ENCODE measurements at places on chromosomes 11 and 22. TPM values are rescaled to one million over a fixed set of nuclear protein-coding genes. Genes with fewer than 3 reads are reported as not detected.

UCP3 gene
- 0.21 TPM for total RNA-seq

GRCh38 chr22:41526830-41527799, 17.2 kb downstream of the POLR3H start:
- peak; percentile 70 for DNase-seq

DNA sequence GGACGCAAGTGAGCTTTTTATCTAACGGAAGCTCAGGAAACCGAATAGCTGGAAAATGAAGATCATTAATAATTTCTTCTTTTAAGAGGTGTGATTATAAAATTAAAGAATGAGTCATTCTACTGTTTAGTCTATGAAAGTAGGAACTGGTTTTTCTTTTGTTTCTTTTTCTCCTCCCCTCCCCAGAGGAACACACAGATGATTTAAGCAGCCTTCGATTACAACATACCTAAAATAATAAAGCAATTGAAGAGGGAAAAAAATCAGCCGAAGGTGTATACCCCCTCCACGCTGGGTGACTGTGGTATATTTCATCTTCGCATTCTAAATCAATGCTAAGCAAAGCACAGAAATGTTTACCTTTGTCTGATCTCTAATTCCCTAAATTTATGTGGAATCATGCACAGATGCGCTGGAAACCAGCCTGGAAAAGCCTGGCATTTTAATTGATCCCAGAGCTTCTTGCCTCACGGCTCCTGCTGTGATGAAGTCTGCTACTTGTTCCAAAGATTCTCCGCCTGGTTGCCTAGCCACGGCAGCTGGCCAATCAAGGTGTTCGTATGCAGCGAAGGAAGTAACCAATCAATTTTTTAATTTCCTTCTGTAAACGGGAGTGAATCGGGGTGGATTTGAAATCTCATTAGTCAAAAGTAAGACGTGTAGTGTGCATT, 133.9 kb downstream of the FANCF start:
- peak; percentile 41 for DNase-seq

GRCh38 chr11:69810289-69811118, 8.7 kb downstream of the FGF3 start:
- no peak for DNase-seq

DNA sequence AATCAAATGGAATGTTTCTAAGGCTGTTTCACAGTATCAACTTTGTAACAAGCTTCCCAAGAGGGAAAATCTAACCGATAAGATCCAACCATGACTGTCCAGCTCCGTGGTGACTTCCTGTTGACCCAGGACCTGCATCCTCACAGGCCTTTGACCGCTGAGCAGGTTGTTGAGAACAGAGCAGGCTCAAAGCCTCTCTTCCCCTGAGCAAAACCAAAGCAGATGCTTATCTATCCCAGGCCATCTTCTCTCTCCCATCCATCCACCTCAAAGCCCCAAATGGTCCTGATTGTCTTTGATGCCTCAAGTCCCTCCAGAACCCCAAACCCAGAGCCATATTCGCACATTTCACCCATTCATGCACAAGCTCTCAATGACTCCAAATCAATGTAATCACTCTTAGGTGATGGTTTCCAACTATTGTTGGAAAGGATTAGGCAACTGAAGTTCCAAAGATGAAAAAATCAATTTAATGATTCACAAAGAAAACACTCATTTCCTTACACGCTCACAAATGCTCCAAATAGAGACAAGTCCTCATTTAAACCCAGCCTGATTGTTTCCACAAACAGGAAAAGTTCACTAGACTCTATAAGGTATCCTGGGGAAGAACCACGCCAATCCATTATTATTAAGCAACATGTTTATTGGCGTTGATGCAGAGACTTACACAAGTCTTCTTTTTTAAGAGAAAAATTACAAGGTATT, 48.7 kb downstream of the C11orf58 start:
- DNase-seq, result no peak

Data from GM23338 (cell line).